ENCODE measurements at places on chromosomes 7 and 10.

DNA sequence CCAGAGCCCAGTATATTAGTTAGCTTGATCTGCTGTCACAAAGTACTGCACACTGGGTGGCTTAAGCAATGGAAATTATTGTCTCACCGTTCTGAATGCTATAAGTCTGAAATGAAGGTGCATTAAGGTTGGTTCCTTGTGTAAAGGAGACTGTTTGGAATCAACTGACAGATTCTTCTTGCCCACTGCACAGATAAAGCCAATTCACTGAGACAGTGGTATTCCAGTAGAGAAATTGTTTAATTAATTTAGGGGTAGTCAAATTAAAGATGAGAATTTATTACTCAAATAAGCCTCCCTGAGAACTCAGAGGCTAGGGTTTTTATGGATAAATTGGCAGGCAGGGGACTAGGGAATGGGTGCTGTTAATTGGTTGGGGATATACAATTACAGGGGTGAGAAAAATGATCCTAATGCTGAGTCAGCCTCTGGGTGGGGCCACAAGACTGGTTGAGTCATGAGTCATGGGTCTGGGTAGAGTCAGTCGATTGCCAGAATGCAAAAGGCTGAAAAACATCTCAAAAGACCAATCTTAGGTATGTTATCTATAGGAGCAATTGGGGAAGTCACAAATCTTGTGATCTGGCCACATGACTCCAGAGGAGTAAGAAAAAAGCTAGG lies 23.5 kb upstream of the SAMD9L start:
- DNase-seq: no peak

DNA sequence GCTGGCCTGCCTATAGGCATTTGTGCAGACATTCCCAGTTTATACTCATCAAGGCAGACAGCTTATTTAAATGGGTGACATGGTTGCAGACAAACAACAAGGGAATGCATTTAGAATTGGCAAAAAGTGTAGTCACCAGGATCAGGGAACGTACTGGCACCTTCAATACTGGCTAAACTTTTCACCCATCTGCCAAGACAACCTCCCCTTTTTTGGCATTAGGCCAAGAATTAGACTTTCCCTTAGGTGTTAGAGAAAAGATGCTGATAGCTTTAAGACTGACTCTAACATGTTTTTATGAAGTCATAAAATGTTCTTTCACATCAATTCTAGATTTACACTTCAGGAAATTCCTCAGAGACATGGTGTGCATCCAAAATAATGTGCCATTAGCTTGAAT lies 365.9 kb downstream of the PHTF2 start:
- DNase-seq: no peak

DNA sequence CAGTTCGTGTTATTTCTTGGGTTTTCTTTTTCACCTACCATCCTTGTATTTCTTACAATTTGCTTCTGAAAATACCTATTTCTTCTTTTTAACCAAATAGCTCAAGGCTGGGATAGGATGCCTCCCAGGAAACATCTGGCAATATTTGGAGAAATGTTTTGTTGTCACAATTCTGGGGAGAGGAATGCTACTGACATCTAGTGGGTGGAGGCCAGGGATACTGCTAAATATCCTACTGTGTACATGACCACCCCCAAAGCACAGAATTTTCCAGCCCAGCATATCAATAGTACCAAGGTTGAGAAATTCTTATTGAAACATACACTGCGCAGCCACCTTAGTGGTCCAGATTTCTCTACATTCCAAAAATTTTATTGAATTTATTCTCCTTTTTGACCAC lies 55.5 kb downstream of the CNTNAP2 start:
- no peak for DNase-seq

- peak; percentile 77 for DNase-seq
Observed at GRCh38 chr7:149723795-149724495, 49.4 kb downstream of the ZNF467 start.

DNA sequence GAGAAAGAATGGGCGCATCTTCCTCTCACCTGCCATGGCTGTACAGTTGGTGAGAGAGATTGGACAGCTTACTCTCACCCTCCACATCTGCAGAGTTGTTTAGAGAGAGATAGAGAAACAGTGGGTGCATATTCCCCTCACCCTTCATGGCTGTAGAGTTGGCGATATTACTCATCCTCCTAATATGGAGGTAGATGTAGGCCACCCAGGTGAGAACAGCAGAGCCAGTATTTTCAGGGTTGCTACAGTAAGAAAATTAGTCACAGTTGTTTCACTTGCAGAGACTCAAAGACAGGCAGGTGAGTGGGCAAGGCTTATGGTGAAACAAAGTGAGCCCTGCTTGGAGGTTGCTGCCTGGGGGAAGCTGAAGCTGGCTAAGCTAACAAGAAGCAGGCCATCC lies 65.0 kb upstream of the PFKP start:
- no peak for DNase-seq
